Cardiac muscle cell (in vitro differentiated cells and primary cell): ENCODE measurements at places on chromosomes 2 and 18. TPM values are rescaled to one million over a fixed set of nuclear protein-coding genes. Genes with fewer than 3 reads are reported as not detected.
A peak's percentile ranks its signal among the peaks of the same experiment; 100 is the strongest.

The PDCD1 gene
- not detected in 2 replicates for total RNA-seq

The SEMA4F gene
- 8.4 and 8.6 TPM in 2 replicates for total RNA-seq

The RESP18 gene
- total RNA-seq, result not detected in 2 replicates

The SCN9A gene
- 1.4 and 2.4 TPM in 2 replicates for total RNA-seq

The PID1 gene
- 0.42 and 1.6 TPM in 2 replicates for total RNA-seq

The TCF7L1 gene
- 1.5 and 5.3 TPM in 2 replicates for total RNA-seq

The SCYGR3 gene
- total RNA-seq, result not detected in 2 replicates

DNA sequence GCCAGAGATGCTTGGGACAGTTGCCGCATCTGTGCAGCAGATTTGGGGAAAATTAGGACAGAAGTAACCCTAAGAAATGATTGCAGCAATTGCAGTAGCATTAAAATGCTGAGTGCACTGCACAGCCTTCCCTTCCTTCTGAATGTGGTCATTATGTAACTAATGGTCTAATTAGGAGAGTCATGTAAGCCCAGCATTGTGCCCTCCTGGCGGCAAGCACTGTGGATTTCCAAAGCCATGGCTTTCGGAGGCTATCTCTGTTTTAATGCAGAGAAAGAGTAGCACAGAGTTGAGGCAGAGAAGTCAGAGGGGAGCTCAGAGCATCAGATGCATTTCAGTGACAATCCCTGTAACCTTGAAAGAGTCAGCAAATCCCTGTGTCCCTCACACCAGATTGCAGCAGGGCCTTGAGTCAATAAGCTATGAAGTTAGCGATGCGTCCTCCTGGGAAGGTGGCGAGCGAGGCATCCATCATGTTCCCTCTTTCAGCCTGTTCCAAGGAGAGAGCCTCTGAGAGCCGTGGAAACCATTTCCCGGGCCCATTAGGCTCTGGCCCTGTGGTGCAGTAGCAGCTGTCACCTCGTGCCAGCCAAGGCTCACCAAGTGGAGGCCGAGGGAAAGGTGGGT is 307.2 kb downstream of the FBXO15 start:
- H3K4me1 ChIP-seq, result peaks cover 15% of the 10 kb centered on the region
- H3K27ac ChIP-seq, result no peak overlapping the region
- no peak overlapping the region for H3K4me3 ChIP-seq
- no peaks in the 10 kb centered on the region for H3K36me3 ChIP-seq
- DNase-seq, result no peak

DNA sequence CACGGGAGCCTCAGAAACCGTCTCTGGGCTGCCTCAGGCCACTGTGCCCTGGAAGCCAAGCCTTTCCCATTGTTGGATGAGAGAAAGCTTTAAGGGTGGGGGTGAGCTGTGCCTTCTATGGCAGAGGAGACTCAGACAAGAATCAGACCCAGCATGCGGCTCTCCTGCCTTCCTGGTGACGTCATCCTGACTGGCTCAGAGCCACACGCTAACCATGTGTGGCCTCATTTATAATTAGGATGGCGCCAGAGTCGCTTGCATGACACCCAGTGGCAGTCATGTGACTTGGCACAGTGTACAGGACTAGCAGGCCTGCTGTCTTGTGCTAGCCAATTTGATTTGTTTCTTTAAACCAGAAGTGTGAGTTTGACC is 99.1 kb downstream of the SH3BP4 start:
- H3K27ac ChIP-seq, result peak overlapping the region; percentile 72
- H3K4me1 ChIP-seq, result peaks cover 8% of the 10 kb centered on the region
- no peak overlapping the region for H3K4me3 ChIP-seq
- H3K36me3 ChIP-seq, result peaks cover 24% of the 10 kb centered on the region
- H3K27me3 ChIP-seq, result no peaks in the 10 kb centered on the region

- H3K4me3 ChIP-seq, result no peak overlapping the region
- H3K36me3 ChIP-seq, result no peaks in the 10 kb centered on the region
- H3K4me1 ChIP-seq, result peaks cover 7% of the 10 kb centered on the region
- no peaks in the 10 kb centered on the region for H3K27me3 ChIP-seq
- DNase-seq, result peak; percentile 90
- H3K27ac ChIP-seq, result no peak overlapping the region
Measured at GRCh38 chr2:203683932-203684556, 22.4 kb upstream of the CD28 start.

GRCh38 chr2:142082368-142082767 is 48.4 kb downstream of the LRP1B start:
- no peak overlapping the region for H3K4me3 ChIP-seq
- no peak overlapping the region for H3K27ac ChIP-seq
- peaks cover 6% of the 10 kb centered on the region for H3K4me1 ChIP-seq
- H3K36me3 ChIP-seq, result no peaks in the 10 kb centered on the region
- no peak for DNase-seq

DNA sequence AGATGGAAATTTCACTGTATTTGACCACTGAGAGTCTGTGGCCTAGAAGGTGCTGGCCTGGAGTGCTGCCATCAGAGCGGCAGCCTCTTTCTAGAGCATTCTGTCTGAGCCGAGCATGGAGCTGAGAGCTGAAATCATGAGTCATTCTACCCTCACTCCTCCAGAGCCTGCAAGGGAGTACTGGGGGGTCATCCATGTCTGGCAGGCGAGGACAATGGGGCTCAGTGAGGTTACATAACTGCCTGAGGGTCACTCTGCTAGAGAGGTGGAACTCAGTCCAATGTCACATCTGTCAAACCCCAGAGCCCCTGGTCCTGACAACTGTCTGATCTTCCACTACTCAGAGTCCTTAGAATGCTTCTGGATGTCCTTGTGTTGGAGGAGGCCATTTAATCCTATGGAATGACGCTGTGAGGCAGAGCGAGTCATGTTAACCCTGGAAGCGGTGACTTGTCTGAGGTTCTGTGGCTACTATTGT is 65.3 kb downstream of the HAUS1 start:
- H3K36me3 ChIP-seq, result no peaks in the 10 kb centered on the region
- no peak overlapping the region for H3K27ac ChIP-seq
- no peak overlapping the region for H3K4me3 ChIP-seq
- no peaks in the 10 kb centered on the region for H3K27me3 ChIP-seq

- H3K36me3 ChIP-seq, result no peaks in the 10 kb centered on the region
- H3K4me1 ChIP-seq, result no peaks in the 10 kb centered on the region
- H3K27ac ChIP-seq, result no peak overlapping the region
- no peak overlapping the region for H3K4me3 ChIP-seq
- H3K27me3 ChIP-seq, result no peaks in the 10 kb centered on the region
- DNase-seq, result peak; percentile 88
Measured at GRCh38 chr2:64263315-64263714, 119.1 kb upstream of the PELI1 start.

DNA sequence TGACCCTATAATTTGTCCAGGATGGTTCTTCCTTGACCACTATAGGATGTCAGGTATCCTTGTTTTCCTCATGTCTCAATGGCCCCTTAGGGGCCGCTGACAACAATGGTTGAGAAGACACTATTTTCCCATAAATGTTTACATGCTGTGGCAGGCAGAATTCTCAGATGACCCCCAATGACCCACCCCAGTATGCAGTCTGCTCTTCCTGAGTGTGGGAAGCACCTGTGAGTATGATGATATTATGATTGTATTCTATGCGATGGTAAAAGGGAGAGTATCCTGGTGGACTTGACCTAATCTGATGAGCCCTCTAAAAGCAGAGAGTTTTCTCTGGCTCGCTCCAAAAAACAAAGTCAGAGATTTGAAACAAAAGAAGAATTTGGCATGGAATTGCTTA is 123.1 kb upstream of the DLX2 start:
- H3K27me3 ChIP-seq, result peaks cover 5% of the 10 kb centered on the region
- no peak overlapping the region for H3K27ac ChIP-seq

- H3K27me3 ChIP-seq, result no peaks in the 10 kb centered on the region
- H3K4me1 ChIP-seq, result peaks cover 6% of the 10 kb centered on the region
- H3K4me3 ChIP-seq, result no peak overlapping the region
- H3K36me3 ChIP-seq, result no peaks in the 10 kb centered on the region
- DNase-seq, result no peak
- H3K27ac ChIP-seq, result no peak overlapping the region
Measured at GRCh38 chr2:189374481-189374880, 66.8 kb upstream of the WDR75 start.

DNA sequence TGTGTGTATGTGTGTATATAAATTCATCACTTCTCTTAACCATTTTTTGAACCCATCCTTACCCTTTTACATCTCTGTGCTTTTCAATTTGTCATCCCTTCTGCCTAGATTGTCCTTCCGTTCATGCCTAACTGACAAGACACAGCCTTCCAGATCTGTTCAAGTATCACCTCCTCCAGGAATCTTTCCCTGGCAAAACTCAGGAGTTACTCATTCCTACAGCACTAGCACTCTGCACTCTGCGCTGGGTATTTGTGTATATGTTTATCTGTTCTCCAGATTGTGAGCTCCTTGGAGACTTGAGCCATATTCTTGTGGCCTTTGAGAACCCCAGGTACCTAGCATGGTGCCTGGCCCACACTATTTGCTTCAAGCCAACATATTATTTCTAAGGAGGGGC is 26.8 kb upstream of the ASXL2 start:
- H3K27ac ChIP-seq, result no peak overlapping the region
- H3K4me1 ChIP-seq, result no peaks in the 10 kb centered on the region

GRCh38 chr2:129481306-129482219 is 497.9 kb upstream of the RAB6C start:
- no peak overlapping the region for H3K27ac ChIP-seq
- no peaks in the 10 kb centered on the region for H3K27me3 ChIP-seq
- no peaks in the 10 kb centered on the region for H3K4me1 ChIP-seq
- H3K36me3 ChIP-seq, result no peaks in the 10 kb centered on the region
- no peak overlapping the region for H3K4me3 ChIP-seq

GRCh38 chr2:65314801-65315441 is 87.3 kb downstream of the ACTR2 start:
- H3K4me3 ChIP-seq, result no peak overlapping the region
- H3K36me3 ChIP-seq, result peaks cover 23% of the 10 kb centered on the region
- no peaks in the 10 kb centered on the region for H3K4me1 ChIP-seq
- no peak for DNase-seq

- H3K27me3 ChIP-seq, result no peaks in the 10 kb centered on the region
- H3K27ac ChIP-seq, result no peak overlapping the region
- no peak for DNase-seq
Measured at GRCh38 chr2:133480707-133481429, 87.4 kb downstream of the NCKAP5 start.

- H3K27me3 ChIP-seq, result no peaks in the 10 kb centered on the region
- no peak overlapping the region for H3K27ac ChIP-seq
- no peaks in the 10 kb centered on the region for H3K4me1 ChIP-seq
- H3K4me3 ChIP-seq, result no peak overlapping the region
- no peak for DNase-seq
- H3K36me3 ChIP-seq, result no peaks in the 10 kb centered on the region
Measured at GRCh38 chr2:19675003-19675629, 226.7 kb downstream of the TTC32 start.

DNA sequence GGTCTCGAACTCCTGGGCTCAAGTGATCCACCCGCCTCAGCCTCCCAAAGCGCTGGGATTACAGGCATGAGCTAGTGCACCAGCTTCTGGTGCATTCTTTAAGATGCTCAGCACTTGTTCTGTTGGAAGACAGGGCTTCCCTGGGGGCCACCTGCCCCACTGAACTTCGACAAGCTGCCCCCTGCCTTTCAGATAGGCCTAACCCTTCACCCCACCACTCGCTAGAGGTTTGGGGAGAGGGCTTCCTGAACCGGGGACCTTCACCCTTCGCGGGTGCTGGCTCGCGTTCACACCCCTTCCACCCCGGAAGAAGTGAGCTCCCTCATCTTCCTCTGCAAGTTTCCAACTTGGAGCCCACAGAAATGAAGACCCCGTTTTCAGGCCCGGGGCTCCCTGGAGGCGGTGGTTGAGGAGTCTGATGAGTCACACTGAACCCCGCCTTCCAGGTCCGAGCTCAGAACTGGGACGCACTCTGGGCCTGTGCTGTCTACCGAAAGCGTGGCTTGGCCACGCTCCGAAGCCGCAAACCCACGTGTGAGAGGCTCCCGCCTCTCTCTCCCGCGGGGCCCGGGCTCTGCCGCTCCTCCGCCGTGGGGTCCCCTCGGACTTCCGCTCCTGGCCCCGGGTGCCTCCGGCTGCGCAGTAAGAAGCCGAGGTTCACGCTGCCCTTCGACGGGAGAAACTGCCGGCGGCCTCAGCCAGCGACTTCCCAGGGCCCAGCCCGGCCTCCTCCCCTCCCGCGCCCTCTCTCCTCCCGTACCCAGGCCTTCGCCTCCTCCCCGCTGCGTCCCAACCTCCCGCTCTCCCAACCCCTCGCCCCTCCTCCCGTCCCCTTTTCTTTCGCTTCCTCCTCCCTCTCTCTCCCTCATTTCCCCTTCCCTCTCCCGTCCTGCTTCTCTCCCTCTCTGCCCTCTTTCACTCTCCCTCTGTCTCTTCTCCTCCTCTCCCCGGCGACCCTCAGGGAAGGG is 47.5 kb upstream of the SP3 start:
- peak; percentile 92 for DNase-seq
- H3K27me3 ChIP-seq, result peaks cover 3% of the 10 kb centered on the region
- H3K27ac ChIP-seq, result no peak overlapping the region
- H3K4me3 ChIP-seq, result no peak overlapping the region
- peaks cover 24% of the 10 kb centered on the region for H3K4me1 ChIP-seq
- H3K36me3 ChIP-seq, result no peaks in the 10 kb centered on the region

- peak; percentile 40 for DNase-seq
- no peak overlapping the region for H3K27ac ChIP-seq
- no peaks in the 10 kb centered on the region for H3K27me3 ChIP-seq
- H3K4me1 ChIP-seq, result no peaks in the 10 kb centered on the region
- H3K4me3 ChIP-seq, result no peak overlapping the region
Measured at GRCh38 chr2:237222601-237223041, 136.9 kb downstream of the COPS8 start.

- peak; percentile 46 for DNase-seq
- H3K4me3 ChIP-seq, result peak overlapping the region; percentile 97
- no peak overlapping the region for H3K27ac ChIP-seq
- H3K36me3 ChIP-seq, result no peaks in the 10 kb centered on the region
- H3K4me1 ChIP-seq, result peaks cover 48% of the 10 kb centered on the region
Measured at GRCh38 chr2:210003359-210003758, 921 bp downstream of the RPE start.

GRCh38 chr2:202084265-202084664 is 11.2 kb downstream of the KIAA2012 start:
- H3K4me3 ChIP-seq, result no peak overlapping the region
- H3K27ac ChIP-seq, result no peak overlapping the region
- H3K27me3 ChIP-seq, result no peaks in the 10 kb centered on the region
- no peaks in the 10 kb centered on the region for H3K36me3 ChIP-seq
- DNase-seq, result no peak
